ENCODE measurements at places on chromosomes 1 and 21.

- DNase-seq = peak; percentile 42
Observed at GRCh38 chr1:108533351-108534083, 26.4 kb upstream of the EEIG2 start.

- peak; percentile 21 for DNase-seq
Observed at GRCh38 chr21:29429218-29429617, 130.5 kb downstream of the BACH1 start.

GRCh38 chr1:85366391-85367170 is 90.1 kb upstream of the BCL10 start:
- DNase-seq = peak; percentile 31

- DNase-seq = peak; percentile 42
Observed at GRCh38 chr1:46533179-46533864, 18.1 kb downstream of the KNCN start.

GRCh38 chr1:115251856-115252255 is 86.2 kb downstream of the NGF start:
- DNase-seq = peak; percentile 60

DNA sequence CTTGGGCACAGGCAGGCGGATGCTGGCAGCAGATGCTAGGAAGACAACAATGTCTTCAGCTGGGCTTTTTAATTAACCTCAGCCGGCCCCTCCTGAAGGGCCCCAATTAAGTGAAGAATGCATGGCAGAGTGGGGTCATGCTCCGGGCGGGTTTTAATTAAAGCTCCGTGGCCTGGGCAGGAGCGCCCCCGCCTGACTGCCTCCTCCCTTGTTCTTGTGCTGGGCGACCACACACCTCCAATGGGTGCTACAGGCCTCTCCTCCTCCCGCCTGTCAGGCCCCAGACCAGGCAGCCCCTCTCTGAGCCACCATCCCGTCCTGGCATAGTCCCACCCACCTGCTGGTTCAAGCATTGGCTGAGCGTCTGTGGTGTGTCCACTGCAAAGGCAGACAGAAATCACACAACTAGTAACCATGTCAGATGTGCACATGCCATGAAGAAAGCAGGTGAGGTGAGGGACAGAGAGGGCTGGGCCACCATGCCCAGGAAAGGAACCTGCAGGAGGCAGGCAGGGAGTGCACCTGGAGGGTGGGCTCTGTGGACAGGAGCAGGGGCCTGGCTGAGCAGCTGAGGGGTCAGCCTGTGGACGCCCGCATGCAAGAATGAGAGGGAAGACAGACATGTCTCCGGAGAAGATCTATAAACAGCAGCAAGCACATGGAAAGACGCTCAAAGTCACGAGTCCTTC is 8.5 kb upstream of the ARF1 start:
- DNase-seq = peak; percentile 53

DNA sequence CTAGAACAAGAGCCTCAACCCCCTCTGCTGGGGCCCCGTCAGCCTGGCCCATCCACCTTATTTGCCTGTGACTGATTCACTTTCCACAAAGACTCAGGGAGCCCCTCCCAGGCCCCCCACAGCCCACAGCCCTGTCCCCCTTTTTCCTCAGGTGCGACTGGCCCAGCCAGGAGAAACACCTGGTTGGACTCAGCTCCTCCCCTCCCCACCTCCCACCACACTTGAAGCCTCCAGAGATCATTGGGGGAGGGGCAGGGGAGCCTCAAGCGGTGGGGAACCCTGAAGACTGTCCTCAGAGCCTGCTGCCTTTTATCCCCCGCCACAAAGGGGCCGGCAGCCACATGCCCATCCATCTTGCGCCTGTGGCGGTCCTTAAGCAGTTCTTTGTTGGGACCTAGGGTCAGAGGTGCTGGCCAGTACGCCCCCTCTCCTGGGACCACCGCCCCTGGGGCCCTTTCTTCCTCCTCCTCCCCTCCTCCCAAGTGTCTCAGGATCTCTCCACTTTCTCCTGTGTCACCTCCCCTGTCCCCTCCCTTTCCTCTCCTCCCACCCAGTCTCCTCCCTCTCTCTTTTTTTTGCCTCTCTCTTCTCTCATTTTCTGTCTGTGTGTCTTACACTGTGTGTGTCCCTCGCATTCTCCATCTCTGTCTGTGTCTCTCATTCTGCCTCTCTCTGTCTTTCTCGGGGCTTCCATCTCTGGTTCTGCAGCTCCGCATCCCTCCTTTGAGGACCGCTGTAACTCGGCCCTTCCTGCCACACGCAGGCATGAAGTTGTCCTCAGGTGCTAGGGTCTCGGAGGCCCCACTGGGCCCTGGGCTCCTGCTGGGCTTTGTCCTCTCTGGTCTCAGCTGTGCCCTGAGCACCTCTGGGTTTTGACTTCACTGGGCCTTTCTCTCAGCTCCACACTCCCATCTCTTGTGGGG is 12.2 kb downstream of the CRABP2 start:
- DNase-seq = peak; percentile 75

- peak; percentile 89 for DNase-seq
Observed at GRCh38 chr1:33228935-33229487, 27.3 kb upstream of the ZNF362 start.

DNA sequence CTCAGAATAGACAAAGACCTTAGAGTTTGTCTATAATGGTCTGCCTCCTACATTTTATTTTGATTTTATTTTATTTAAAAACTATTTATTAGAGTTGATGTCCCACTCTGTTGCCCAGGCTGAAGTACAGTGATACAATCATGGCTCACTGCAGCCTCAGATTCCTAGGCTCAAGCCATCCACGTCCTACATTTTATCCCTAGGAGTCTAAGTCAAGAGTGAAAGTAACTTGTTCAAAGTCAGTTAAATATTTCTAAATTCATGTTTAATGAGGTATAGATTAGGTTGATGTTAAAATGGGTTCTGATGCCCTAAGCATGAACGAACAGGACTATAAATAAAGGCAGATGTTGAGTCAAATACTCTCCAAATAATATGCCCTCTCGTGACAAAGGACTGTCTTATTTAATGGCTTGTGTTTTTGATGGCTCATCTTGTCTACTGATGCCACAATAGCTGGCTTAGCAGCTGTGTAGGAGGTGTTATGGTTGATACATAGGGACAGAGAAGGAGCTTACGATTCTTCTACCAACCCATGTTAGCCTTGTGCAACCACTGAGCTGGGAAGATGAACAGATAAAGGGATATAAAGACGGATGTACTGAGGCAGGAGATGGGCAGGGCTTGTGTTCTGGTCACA is 66.0 kb upstream of the CR1L start:
- DNase-seq = no peak

GRCh38 chr1:183567584-183567983 is 22.7 kb downstream of the NCF2 start:
- peak; percentile 84 for DNase-seq

GRCh38 chr1:234758851-234759250 is 148.9 kb upstream of the IRF2BP2 start:
- DNase-seq = no peak

DNA sequence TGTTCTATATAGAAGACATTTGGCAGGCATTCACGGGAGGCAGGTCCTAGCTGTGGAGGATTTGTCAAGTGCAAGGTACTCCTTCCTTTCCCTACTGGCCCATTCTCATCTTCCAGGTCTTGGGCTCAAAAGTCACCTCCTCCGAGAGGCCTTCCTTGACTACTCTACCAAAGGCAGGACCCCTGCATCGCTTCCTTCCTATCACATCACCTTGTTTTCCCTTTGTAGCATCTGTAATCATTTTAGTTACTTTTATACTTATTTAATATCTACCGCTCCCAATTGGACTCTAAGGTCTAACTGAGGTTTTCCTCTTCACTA is 296.8 kb upstream of the KAZN start:
- DNase-seq = no peak

DNA sequence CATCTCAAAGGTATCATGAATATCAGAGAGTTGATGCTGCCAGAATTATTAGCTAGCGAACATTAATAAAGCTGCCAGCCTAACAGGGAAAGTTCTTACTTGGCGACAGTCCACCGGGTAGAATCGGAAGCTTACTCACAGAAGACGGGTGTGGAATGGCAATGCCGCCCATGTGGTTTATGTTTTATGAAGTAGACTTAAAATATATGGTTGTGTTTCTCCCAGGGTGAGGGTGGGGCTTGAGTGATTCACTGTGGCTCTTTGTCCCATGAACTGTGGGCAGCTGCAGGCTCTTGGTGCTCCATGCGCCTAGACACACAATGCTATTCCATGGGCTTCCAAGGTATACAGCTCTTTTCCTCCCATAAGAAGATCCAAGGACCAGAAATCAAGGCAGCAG is 162.7 kb downstream of the PIGK start:
- DNase-seq = peak; percentile 61

DNA sequence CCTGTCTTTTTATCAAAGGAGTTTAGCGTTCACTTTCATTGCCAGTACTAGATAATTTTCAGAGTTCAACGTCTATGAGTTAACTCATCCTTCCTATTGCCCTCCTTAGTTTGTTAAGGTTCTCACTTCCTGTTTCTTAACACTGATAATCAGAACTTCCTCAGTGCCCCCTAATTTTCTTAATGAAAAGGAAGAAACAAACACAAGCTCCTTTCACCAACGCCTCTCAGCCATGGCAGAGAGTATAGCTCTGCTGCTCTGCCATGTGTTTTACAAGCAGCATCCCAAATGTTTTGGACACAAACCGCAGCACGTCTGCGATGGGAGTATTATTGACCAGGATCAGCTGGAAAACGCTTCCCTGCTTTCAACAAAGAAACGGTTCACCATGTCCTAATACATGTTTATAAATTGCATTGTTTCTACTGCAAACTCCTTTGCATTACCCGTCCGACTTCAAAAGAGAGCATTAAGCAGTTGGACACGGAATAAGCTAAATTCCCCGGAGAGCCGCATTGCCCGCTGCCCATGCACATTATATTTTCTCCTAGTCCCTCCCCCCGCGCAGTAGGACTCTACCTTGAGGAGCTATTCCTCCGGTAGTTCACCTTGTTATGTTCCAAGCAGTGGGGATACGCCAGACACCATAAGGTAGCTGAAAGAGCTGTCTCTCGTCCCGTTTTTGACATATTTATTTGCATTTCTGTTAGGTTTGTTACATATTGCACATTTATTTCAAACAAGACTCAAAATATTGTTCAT is 561 bp downstream of the OLFM3 start:
- no peak for DNase-seq

GRCh38 chr1:178411756-178412399 is 84.9 kb downstream of the CLEC20A start:
- no peak for DNase-seq

GRCh38 chr1:196373798-196374197 is 234.4 kb downstream of the KCNT2 start:
- no peak for DNase-seq

DNA sequence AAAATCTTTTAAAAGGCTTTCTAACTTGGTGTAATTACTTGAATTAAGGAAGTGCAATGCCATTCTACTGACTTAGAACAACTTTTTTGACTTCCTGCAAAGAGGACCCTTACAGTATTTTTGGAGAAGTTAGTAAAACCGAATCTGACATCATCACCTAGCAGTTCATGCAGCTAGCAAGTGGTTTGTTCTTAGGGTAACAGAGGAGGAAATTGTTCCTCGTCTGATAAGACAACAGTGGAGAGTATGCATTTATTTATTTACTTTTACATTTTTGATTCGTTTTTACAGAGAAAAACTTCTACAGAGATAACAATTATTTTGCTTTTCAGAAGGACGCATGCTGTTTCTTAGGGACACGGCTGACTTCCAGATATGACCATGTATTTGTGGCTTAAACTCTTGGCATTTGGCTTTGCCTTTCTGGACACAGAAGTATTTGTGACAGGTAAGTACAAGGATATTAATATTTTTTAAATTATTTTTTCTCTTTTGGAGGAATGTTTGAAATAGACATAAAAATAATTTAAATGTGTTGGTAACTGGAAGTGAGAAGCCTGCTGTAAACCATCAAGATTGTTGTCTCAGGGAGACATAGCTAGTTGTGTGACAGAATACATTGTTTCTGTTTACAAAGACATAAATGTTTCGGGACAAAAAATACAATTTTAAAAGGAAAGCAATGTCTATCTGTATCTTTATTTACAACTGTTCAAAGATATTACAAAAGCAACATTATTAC is at the start of gene PTPRC:
Gene PTPRC, plus strand, starts transcription at position 147 of the 742 bp plus-strand sequence. Its CDS starts 229 bp downstream, at position 376.
- no peak for DNase-seq

- DNase-seq = peak; percentile 74
Observed at GRCh38 chr1:113103048-113103447, 30.1 kb downstream of the LRIG2 start.

GRCh38 chr1:38068220-38068979 is 21.8 kb upstream of the POU3F1 start:
- no peak for DNase-seq

DNA sequence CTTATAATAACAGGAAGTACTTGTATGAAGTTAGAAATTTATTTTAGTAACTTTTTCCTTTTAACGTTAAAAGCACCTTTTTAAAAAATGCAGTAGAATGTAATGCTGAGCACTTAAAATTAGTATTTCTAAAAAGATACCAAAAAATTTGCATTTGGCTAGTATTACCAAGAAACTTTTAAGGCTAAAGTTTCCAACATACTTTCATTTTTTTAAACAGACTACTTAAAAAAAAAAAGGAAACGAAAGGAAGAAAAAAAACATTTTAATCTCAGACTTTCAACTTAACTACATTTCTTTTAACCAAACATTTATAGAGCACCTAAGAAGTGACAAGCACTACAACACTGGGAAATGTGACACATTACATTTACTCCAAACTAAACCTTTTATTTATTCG is 2.8 kb downstream of the ARID4B start:
- no peak for DNase-seq

GRCh38 chr1:85577419-85578320 is 2.9 kb upstream of the CCN1 start:
- DNase-seq = no peak

GRCh38 chr21:46655230-46655629 is 19.8 kb downstream of the PRMT2 start:
- DNase-seq = no peak

- DNase-seq = peak; percentile 45
Observed at GRCh38 chr1:234589854-234590620, 19.9 kb downstream of the IRF2BP2 start.

GRCh38 chr1:187996780-187997179 is 1168.0 kb downstream of the PLA2G4A start:
- DNase-seq = no peak

GRCh38 chr1:226981386-226981817 is 41.3 kb downstream of the COQ8A start:
- DNase-seq = no peak

GRCh38 chr1:160997323-160998038 is 23.5 kb downstream of the F11R start:
- DNase-seq = peak; percentile 73

- no peak for DNase-seq
Observed at GRCh38 chr1:23902321-23903278, 10.6 kb downstream of the CNR2 start.

DNA sequence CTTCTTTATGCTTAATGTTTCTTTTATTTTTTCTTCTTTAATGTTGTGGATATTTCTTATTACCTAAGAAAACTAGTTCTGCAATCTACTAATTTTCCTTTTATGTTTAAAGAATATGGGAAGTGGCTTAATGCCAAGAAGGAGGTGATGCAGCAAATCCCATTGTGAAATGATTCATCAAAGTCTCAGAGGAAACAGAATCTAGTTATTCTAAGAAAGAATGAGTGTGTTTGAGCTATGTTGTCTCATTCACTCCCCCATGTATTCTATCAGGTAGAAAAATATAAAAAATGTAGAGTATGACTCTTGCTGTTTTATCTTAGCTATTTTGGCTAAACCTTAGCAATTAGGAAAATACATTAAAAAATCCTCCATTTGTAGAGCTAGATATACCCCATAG is 659.9 kb upstream of the RGS18 start:
- peak; percentile 81 for DNase-seq

All from epithelial cell of esophagus (primary cell).